Iris pigment epithelial cell (primary cell): ENCODE measurements at places on chromosomes 11 and 22.

DNA sequence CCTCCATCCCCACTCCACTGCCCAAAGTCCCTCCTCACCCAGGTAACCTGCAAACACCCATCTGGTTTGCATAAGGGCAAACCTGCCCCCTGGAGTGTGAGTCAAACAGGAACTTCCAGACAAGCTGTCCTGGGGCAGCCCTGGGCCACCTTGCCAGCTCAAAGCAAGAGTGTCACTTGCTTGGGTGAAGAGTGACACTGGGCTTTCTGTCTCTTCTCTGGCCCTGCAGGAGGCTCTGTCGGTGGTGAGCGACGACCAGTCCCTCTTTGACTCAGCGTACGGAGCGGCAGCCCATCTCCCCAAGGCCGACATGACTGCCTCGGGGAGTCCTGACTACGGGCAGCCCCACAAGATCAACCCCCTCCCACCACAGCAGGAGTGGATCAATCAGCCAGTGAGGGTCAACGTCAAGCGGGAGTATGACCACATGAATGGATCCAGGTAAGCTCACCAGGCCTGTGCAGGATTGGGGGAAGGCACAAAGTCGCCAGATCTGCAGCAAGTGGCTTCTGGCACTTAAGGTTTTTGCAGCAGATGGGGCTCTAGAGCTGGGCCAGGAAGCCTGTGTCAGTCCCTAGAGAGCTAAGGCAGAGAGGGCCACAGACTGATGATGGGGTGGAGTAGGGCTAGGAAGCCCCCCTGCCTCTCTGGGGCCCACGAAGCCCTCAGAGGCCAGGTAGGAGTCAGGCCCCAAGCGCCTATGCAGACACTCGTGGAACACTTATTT lies 64.2 kb downstream of the FLI1 start:
- DNase-seq = no peak

- DNase-seq = no peak
Observed at GRCh38 chr11:32062540-32062939, 28.3 kb upstream of the RCN1 start.

DNA sequence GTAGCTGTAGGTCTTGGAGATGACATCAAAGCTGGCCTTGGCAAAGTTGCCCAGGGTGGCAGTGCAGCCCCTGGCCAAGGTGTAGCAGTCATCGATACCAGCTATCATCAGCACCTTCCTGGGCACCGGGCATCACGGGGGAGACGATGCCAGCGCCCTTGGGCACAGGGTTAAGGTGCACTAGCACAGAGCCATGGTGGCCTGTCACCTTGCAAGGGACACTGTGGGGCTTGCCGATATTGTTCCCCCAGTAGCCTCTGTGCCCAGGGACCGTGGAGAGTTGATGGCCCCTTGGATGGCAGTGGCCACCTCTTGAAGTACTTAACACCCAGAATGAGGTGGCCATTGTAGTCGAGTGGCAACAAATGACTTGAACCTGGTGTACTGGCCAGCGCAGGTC lies 44.4 kb upstream of the FTH1 start:
- DNase-seq = no peak

DNA sequence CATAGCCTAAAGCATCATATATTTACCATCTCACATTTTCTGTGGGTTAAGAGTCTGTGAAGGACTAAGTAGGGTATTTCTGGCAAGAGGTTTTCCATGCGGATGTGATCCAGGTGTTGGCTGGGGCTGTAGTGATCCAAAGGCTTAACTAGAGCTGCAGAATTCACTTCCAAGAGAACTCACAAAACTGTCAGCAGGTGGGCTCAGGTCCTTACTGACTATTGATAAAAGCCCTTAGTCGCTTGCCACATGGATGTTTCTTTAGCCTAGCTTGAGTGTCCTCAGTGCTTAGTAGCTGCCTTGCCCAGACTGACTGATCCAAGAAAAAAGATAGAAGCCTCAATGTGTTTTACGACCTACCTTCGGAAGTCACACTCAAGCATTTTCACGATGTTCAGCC lies 250.8 kb downstream of the CNTN5 start:
- DNase-seq = no peak

GRCh38 chr22:24578355-24579257 lies 14.3 kb downstream of the LRRC75B start:
- DNase-seq = peak; percentile 18

GRCh38 chr11:18071098-18071705 lies 25.1 kb upstream of the TPH1 start:
- DNase-seq = no peak

DNA sequence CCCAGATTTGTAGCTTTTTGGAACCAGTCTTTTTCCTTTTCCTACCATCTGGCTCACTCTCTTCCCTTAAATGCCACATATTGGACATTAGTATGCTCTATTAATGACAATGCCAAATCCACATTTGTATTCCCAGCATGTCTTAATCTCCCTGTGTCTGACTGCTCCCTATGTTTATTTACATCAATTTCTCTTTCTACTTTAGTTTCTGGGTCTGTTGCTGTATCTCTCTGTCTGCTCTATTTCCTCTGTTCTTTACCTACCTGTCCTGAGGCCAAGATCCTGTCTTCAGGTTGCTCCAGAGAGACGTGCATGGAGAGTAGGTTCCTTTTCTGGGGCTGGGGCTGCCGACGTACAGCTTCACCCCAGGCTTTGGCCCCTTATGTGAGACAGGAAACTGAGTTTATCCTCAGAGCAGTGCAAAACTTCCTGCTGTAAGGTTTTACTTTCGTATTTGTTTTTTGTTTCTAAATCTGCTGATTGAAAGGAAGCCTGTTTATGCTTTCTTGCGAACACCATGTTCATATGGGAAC lies 25.6 kb downstream of the OR2AG2 start:
- peak; percentile 31 for DNase-seq

GRCh38 chr11:71329786-71330185 lies 77.4 kb upstream of the SHANK2 start:
- DNase-seq = no peak
